ENCODE measurements at places on chromosomes 3 and 15.

GRCh38 chr15:70703096-70703878 is 60.1 kb downstream of the UACA start:
- no peaks in the 10 kb centered on the region for H3K4me1 ChIP-seq
- no peak overlapping the region for H3K4me3 ChIP-seq
- no peak for DNase-seq
- no peak overlapping the region for H3K27ac ChIP-seq
- H3K36me3 ChIP-seq, result no peaks in the 10 kb centered on the region

DNA sequence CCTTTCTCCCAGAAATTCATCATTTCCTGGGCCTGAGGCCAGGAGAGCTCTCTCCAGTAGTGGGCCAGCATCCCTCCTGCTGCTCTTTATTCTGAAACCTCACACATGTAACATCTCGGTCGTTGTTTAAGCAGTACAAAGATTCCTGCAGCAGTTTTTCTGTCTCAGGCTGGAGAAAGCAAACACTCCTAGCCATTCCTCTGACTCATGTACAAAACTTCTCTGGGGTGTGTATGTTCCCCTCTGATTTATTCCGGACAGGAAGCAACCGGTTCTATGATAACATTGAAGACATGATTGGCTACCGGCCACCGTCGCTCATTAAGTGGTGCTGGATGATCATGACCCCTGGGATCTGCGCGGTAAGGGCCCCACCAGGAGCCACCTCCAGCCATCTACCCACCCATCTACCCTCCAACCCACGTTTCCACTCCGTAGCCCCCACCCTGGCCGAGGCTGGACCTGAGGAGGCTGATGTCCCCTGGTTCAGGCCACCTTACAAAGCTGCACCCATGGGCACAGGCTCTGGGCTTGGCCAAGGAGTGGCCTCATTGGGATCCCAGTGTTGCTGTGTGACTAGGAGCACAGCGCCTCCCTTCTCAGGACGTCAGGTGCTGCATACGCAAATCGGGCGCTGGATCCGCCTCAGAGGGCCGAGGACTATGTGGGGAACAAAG is 58.6 kb upstream of the SLC6A1 start:
- H3K27me3 ChIP-seq, result peaks cover 33% of the 10 kb centered on the region
- no peak overlapping the region for H3K27ac ChIP-seq
- H3K4me3 ChIP-seq, result no peak overlapping the region
- H3K36me3 ChIP-seq, result no peaks in the 10 kb centered on the region
- no peaks in the 10 kb centered on the region for H3K4me1 ChIP-seq

- peaks cover 13% of the 10 kb centered on the region for H3K4me1 ChIP-seq
- H3K4me3 ChIP-seq, result no peak overlapping the region
- no peak overlapping the region for H3K27ac ChIP-seq
- no peaks in the 10 kb centered on the region for H3K36me3 ChIP-seq
- no peaks in the 10 kb centered on the region for H3K27me3 ChIP-seq
Observed at GRCh38 chr3:195186041-195186709, 84.8 kb downstream of the XXYLT1 start.

DNA sequence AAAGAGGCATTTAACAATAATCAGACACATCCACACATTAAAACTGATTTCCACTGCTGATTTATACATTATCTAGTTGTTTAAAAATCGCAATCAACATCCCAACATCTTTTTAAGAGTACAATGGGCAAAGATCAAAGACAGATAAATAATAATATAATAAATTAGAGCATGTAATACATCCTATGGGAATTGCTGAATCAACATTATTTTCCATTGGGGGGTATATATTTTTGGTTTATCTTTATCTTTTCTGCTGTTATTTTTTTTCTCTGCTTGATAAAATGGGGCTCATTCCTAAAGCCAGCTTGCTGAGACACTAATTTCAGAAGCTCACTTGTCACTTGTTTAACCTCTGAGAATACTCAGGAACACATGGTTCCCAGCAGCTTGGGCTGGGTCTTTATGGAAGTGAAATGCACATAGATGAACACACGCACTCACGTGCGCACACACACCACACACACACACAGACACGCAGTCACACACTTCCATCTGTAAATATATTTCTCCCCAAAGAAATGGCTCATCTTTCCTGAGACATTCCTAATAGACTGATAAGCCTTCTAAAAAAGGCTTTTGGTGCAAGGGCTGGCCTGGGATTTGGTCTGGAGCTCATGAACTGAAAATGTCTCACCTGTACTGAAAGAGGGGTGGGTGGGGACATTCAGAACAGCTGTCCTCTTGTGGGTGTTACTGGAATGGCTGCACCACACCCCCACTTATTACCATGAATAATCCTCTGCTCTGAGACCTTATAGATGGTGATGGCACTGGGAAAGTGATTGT is 3.5 kb upstream of the PPIB start:
- no peak overlapping the region for H3K27ac ChIP-seq
- no peak for DNase-seq
- H3K4me1 ChIP-seq, result peaks cover 13% of the 10 kb centered on the region
- H3K4me3 ChIP-seq, result no peak overlapping the region

DNA sequence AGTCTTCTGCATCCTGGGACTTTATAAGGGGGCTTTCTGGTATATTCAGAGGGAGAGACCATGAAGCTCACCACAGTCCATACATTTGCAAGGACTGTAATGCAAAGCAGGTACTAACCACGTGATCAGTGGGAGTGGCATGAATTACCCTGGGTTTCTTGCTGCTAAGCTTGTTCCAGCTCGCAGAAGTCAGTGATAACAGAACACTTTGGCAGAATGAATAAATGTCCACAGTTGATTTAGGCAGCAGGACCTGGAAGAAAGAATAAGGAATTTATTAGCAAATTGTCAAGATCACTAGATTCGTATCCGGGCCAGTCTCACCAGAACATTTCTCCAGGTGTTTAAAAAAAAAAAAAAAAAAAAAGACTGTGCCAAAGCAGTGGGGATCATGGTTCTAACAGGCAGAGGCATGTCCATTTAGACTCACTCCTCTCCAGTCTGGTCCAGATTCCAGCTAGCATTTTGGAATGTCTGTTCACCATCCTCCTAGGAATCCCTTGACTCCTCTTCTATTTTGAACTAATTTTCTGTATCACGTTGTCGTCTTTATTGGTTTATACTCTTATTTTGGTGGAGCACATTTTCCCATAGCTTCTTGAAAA is 24.5 kb downstream of the HHLA2 start:
- no peaks in the 10 kb centered on the region for H3K36me3 ChIP-seq
- H3K4me1 ChIP-seq, result no peaks in the 10 kb centered on the region
- DNase-seq, result no peak
- H3K27ac ChIP-seq, result no peak overlapping the region
- H3K4me3 ChIP-seq, result no peak overlapping the region
- no peaks in the 10 kb centered on the region for H3K27me3 ChIP-seq

GRCh38 chr3:181913254-181913653 is 201.5 kb downstream of the SOX2 start:
- H3K27ac ChIP-seq, result no peak overlapping the region
- no peaks in the 10 kb centered on the region for H3K4me1 ChIP-seq
- DNase-seq, result no peak
- H3K4me3 ChIP-seq, result no peak overlapping the region
- no peaks in the 10 kb centered on the region for H3K36me3 ChIP-seq
- H3K27me3 ChIP-seq, result no peaks in the 10 kb centered on the region

- H3K4me1 ChIP-seq, result no peaks in the 10 kb centered on the region
- H3K4me3 ChIP-seq, result no peak overlapping the region
- H3K27ac ChIP-seq, result no peak overlapping the region
Observed at GRCh38 chr15:88428805-88429605, 38.2 kb downstream of the MRPL46 start.

GRCh38 chr15:74179983-74180880 is 6.7 kb downstream of the ISLR start:
- H3K36me3 ChIP-seq, result no peaks in the 10 kb centered on the region
- no peak for DNase-seq
- no peak overlapping the region for H3K4me3 ChIP-seq
- H3K27ac ChIP-seq, result no peak overlapping the region

GRCh38 chr3:110680450-110680849 is 391.2 kb upstream of the NECTIN3 start:
- H3K27ac ChIP-seq, result no peak overlapping the region
- no peaks in the 10 kb centered on the region for H3K36me3 ChIP-seq
- no peak overlapping the region for H3K4me3 ChIP-seq
- no peaks in the 10 kb centered on the region for H3K27me3 ChIP-seq

DNA sequence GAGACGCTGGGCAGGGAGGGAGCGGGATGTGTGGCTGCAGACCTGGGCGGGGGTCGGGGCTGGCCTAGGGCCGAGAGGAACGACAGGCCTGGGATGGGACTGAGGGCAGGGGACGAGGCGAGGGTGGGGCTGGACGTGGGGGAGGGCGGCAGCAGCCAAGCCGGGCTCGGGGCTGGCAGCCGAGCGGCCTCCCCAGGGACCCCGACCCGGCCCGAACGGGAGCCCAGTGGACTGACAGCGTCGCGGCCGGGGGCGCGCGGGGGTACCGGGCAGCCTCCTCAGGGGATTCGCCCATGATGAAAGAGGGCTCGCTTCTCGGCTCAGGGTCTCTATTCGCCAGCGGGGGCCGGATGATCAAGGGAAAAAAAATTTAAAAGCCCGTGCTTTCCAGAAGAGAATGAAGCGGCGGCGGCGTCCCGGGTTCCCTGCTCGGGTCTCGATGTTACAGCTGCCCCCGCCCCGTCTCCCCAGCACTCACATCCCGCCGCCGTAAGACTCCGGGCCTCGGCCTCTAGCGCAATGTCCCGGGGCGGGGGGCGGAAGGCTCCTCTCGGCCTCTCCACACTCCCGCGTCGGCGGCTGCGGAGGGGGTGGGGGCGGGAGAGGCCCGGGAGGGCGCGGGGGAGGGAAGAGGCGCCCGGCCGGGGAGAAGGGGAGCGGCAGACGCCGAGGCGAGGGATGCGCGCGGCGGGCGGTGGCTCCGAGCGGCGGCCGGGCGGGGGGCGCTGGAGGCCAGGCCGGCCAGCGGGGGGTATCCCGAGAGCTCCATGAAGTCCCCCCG is 4.3 kb downstream of the PTH1R start:
- peaks cover 7% of the 10 kb centered on the region for H3K27me3 ChIP-seq
- no peaks in the 10 kb centered on the region for H3K36me3 ChIP-seq
- H3K4me3 ChIP-seq, result peak overlapping the region; percentile 21

Measured in T-cell (primary cell).